ENCODE measurements at places on chromosomes 2 and 18. TPM values are rescaled to one million over a fixed set of nuclear protein-coding genes. Genes with fewer than 3 reads are reported as not detected.

DSG1 gene
- total RNA-seq, result 1.5 TPM

REG1B gene
- total RNA-seq, result not detected

SERPINB10 gene
- total RNA-seq, result 3.7 TPM

LHCGR gene
- total RNA-seq, result 0.66 TPM

IRS1 gene
- 14.0 TPM for total RNA-seq

APCDD1 gene
- 94.7 TPM for total RNA-seq

MREG gene
- 4.5 TPM for total RNA-seq

OSR1 gene
- total RNA-seq, result 138 TPM

MAT2A gene
- 119 TPM for total RNA-seq

KIF3C gene
- total RNA-seq, result 56.1 TPM

ITGA4 gene
- 12.5 TPM for total RNA-seq

PARD3B gene
- 34.6 TPM for total RNA-seq
